T-helper 9 cell (primary cell): ENCODE measurements at places on chromosomes 1 and 21.

GRCh38 chr1:39333296-39333695 is 128.8 kb downstream of the MACF1 start:
- DNase-seq, result no peak

GRCh38 chr1:218164930-218165700 is 120.0 kb upstream of the RRP15 start:
- DNase-seq, result no peak

DNA sequence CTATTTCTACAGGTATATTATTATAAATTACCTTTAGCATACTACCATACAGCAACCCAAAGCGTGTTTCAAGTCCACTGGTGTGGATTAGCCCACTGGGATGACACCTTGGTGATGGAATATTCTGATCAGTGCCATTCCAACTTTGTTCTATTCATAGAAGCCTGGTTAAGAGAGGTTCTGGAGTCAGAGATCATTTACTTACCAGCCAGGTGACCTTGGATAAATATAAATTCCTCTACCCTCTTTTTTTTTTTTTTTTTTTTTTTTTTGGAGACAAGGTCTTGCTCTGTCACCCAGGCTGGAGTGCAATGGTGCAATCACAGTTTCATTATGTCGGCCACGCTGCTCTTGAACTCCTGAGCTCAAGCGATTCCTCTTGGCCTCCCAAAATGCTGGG is at the start of gene SPATA45:
Gene SPATA45 (minus strand): TSS at position 101 of the 400 bp plus-strand sequence. CDS start 11,500 bp downstream, outside the sequence.
- no peak for DNase-seq

DNA sequence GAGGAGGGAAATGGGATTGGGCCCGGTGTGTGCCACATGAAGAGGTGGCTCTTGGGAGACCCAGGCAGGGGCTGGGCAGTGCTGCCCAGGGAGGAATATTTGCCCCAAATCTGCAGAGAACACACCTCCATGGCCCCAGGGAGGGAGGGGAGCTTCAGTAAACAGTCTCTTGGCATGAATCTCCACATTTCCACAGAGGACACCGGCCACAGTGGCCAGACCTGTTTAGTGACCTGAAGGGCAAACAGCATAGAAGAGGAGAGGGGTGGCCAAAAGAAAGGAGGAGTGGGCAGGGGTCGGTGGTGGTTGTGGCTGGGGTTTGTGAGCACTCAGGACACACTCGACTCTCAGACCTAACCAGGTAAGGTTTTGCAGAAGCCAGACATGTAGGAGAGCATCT is 54.0 kb upstream of the IFFO2 start:
- no peak for DNase-seq

DNA sequence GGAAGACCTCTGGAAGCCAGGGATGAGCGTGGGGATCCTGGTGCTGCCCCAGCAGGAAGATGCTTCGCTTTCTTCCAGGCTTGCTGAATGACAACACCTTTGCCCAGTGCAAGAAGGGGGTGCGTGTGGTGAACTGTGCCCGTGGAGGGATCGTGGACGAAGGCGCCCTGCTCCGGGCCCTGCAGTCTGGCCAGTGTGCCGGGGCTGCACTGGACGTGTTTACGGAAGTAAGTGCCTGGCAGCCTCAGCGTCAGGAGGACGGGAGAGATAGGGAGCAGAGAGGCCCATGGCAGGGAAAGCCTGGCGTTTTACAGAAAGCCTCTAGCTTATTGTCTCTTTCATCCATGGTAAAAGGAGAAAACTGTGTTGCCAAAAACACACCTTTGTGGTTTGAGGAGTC is 23.5 kb downstream of the PHGDH start:
- DNase-seq, result no peak

DNA sequence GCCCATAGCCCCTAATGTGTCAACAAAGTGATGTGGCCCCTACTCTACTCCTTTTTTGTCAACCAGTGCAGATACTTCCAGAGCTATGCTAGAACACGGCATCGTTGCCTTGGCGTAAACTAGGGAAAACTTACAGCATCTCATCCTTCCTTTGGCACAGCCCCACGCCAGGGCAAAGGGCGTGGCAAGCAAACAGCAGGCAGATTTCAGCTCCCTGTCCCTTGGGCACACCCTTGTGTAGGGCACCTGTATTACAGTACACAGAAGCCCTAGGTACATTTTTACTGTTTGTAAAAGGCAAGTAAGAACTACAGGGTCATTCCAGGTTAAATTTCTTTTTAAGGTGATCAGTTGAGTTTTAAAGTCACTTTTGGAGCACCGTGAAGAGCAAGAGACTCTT is 29.3 kb downstream of the PRDX6 start:
- DNase-seq, result no peak

DNA sequence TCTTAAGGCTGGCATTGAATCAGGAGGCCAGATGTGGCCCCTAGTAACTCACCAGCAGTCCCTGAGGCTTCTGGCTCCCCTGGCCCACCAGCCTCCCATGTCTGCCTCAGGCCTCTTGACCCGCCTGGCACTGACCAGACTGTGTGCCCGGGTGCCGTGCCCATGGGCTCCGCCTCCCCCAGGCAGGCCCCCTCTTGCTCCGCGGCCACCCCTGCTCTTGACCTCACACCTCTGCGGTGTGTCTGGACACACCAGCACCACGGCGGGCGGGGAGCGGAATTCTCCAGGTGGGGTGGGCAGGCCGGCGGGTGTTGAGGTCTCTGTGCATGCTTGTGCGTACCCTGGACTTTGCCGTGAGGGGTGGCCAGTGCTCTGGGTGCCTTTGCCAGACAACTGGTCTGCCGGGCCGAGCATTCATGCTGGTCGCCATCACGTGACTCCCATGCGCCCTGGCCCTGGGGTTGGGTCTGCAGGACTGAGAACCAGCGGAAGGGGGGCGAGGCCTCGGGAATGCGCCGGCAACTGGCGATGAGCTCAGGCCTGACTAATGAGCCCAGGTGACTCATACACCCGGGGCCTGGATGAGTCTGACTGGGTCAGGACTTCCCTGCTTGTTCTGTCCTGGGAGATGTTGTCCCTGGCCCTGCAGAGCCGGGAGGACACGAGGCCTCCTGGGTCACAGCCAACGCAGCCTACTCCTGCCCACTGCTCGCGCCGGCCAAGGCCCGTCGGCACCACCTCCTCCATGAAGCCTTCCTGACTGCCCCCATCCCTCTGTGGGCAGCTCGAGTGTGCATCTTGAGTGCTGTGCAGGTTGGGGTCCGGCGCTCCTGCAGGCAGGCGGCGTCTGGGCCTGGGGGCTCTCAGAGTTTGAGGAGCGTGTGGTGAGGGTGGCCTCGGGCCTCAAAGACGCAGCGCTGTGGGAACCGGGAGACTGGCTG is 22.6 kb downstream of the COL18A1 start:
- no peak for DNase-seq

DNA sequence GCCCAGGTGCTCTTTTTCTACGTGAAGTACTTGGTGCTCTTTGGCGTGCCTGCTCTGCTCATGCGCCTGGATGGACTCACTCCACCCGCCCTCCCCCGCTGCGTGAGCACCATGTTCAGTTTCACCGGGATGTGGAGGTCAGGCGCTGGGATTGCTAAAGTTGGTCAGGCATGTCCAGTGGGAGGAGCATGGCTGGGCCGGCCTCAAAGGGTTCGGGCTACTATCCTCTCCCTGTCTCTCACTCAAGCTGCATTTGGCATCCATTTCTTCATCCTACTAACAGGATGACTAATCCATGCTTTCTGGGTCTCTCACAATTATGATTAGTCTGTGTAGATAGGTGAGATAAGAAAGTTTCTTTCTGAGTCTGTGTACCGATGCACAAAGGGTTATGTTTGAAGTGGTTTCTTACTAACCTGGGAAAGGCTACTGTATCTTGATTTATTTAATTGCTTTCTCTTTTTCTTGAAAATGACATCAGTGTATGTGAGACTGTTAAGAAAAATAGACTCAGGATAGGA is 135.9 kb downstream of the HHAT start:
- no peak for DNase-seq

DNA sequence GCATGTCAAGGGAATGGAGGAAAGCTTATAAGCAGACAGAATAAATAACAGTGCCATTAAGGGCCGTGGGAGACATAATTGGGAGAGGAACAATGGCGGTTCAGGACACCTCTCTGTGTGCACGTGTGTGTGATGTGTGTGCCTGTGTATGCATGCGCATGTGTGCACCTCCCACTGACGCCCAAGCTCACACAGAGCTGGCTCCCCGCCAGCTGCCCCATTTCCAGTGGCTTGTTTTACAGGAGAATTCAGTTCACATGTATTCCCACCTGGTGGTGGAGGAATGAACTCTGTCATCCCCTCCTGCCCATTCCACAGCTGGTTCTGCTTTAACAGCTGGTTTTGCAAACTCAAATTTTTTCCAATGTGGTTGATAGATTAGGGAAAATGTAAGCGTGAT is 262.2 kb downstream of the AJAP1 start:
- no peak for DNase-seq

DNA sequence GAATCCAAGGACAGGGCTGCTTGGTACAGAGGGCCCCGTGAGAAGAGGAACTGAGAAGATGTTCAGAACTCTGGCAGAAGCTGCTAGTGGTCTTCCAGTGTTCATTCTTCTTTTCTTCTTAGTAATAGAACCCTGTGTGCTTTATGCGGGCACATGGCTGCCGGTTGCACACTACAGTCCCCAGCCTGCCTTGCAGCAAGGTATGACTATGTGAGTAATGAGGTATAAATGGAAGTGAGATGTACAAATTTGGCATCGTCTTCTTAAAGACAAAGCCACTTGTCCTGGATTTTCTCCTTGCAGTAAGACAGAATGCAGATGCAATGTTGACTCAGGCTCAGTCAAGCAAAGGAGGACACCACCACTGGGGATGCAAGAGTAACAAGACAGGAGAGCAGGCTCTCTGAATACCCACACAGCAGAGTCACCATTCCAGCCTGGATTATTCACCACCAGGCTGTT is 15.0 kb upstream of the ATP1B1 start:
- DNase-seq, result no peak

- DNase-seq, result no peak
These were observed 50.6 kb upstream of the SLC35A3 start for GRCh38 chr1:99919220-99919619.

GRCh38 chr1:97943354-97943753 is 22.5 kb upstream of the DPYD start:
- DNase-seq, result no peak

- DNase-seq, result no peak
These were observed 323.5 kb upstream of the LRRC7 start for GRCh38 chr1:69244211-69244610.
